Activated CD4-positive, CD25-positive, alpha-beta regulatory T cell treated with anti-CD3 and anti-CD28 coated beads, Interleukin-2, amount 50 U/mL, for 24 hours (primary cell): ENCODE measurements at places on chromosomes 1 and 21.

DNA sequence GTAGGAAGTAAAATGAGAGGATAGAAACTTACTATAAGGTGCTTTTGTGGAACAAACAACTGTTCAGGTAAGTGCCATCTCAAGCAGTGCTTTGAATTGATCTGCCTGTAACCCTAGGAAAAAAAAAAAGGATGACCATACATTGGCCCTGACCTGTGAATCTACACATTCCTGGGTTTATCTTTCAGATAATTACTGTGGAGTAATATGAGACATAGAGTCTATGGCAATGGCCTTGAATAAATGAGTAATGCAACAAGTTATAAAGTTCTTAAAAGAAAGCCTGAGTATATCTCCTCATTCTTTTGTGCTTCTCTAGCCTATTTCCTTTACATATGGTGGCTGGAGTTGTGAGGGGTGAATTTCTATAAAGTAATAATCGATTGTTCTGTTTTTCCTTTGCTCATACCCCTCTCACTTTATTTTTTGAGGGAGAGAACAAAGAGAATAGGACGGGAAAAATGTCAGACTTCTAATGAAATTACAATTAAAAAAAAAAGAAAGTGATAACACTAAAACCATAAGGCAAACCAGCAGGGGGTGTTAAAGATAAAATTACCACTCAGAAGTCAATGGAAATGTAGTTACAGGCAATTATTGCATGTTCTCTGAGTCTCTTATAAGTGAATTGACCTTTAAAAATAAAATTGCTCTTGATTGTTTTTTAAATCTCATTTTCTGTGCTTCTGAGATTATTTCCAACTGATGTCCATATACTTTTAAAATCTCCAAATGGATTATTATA, 12.4 kb upstream of the ATP1A1 start:
- no peak for ATAC-seq

DNA sequence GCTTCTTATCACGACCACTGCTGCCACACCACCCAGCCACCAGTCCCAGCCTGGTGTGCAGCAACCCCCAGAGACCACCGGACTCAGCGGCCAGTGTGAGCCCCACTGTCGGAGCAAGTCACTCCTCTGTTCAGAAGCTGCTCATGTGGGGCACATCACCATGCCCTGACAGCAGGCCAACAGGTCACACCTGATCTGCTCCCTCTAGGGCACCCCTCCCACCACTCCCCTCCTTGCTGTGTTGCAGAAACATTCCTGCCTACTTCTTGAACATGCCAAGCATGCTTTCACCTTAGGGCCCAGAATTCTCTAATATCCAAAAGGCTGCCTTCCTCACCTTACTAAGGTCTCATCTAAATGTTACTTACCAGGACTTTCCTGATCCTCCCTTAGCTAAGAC, 146.5 kb downstream of the SLC45A1 start:
- no peak for ATAC-seq

DNA sequence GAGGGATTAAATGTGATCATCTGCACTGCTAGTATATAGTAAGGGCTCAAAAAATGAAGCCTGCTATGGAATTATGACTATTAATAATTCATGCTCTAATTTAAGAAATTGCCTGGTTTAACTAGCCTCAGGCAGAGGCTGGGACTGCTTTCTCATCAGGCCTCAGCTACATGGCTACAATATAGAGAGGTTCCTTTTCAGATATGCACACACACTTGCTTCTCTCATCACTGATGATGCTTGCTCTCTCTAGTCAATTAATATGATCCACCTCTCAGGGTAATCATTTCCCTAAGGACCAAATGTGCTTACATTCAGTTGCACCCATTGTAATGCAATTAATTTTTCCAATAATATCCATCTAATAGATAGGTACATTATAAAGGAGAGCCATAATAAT, 324.9 kb upstream of the ST6GALNAC5 start:
- ATAC-seq, result no peak

- ATAC-seq, result no peak
These were observed 24.2 kb upstream of the CACNA1E start for GRCh38 chr1:181459067-181459466.

GRCh38 chr1:51666478-51666877, 49.6 kb downstream of the OSBPL9 start:
- no peak for ATAC-seq

DNA sequence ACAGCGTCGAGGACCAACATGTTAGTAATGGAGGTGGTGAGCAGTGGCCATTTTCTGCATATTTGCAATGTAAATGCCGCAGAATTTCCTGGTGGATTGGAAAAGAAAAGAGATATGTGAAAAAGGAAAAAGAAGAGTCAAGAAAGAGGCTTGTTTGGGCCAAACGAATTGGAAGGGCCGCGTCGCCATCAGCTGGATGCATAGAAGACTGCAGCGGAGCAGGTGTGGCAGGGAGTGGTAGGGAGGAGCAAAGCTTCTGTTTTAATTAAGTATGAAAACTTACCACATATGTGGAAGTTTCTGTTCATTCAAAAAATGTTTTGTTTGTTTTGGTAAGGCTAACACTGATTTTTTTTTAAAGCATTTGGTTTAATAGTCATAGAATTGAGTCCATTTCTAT, 690.7 kb downstream of the NCAM2 start:
- ATAC-seq, result no peak

- ATAC-seq, result no peak
These were observed 6.4 kb downstream of the MT1HL1 start for GRCh38 chr1:236997882-236998281.

GRCh38 chr1:54995835-54996234, 2.9 kb upstream of the BSND start:
- peak; percentile 45 for ATAC-seq

GRCh38 chr1:210598135-210598652, 269.5 kb downstream of the HHAT start:
- ATAC-seq, result no peak
